ENCODE measurements at places on chromosomes 2 and 18.
A peak's percentile ranks its signal among the peaks of the same experiment; 100 is the strongest.

- DNase-seq = no peak
Measured at GRCh38 chr2:204114295-204115136, 178.0 kb downstream of the ICOS start.

DNA sequence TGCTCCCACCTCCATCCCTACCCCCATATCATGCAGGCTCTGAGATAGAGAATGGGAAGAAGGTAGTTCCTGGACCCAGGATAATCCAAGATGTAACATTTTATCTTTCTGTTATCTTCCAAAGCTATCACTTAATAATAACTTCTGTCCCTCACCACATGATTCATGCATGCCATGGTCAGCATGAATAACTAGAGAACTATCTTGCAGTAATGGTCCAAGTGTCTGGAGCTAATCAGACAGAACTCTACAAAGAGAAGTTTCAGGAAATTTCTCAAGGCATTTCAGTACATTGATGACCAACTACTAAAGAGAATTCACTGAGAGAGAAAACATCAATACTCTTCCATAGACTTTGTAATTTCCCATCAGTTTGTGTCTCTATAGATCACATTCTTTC is 1469.7 kb upstream of the PIK3C3 start:
- peak; percentile 30 for DNase-seq

GRCh38 chr2:223563462-223563861 is 38.7 kb downstream of the SCG2 start:
- peak; percentile 48 for DNase-seq

DNA sequence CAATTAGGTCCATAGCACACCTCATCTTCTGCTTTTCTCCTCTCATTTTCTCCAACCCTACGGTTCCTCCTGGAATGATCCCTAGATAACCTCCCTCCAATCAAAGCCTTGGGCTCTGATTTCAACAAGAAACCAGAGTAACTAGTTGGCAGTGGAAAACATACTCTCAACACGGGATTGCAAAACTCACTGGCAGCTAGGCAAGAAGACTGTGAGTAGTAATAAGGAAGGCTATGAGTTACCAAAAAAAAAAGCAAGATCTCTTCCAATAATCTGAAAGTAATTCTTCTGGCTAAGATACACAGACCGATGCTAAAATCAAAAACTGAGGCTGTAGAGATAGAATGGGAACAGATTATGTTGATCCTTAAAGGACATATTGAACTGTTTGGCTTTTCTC is 28.4 kb upstream of the CCDC102B start:
- DNase-seq = peak; percentile 76

DNA sequence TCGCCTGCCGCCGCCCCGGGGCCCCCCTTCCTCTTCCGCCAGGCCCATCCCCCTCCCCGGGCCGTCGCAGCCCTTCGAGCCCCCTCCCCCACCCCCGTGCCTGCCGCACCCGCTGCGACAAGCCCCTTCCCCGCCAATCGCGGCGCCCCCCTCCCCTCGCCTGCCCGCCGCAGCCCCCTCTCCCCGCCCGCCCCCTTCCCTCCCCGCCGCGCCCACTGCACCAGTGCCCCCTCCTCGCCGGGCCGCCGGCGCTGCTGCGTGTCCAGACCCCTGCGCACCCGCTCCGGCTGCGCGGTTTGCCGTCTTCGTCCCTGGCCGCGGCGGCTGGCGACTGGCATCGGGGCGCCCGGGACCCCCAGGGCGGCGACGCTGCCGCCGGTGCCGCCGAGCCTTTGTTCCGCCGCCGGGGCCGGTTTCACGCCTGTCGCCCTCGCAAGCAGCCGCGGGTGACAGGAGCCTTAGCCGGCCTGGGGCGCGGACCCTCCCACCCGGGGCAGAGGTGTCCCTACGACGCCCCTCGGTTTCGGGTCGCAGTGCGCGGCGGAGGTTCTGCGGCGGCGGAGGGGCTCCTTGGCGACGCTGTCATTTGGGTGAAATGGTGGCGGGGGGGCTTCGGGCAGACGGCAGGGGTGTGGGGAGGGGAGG is 18.1 kb downstream of the GPC1 start:
- DNase-seq = no peak

GRCh38 chr2:173979751-173980351 is 14.7 kb upstream of the SP3 start:
- DNase-seq = peak; percentile 70

DNA sequence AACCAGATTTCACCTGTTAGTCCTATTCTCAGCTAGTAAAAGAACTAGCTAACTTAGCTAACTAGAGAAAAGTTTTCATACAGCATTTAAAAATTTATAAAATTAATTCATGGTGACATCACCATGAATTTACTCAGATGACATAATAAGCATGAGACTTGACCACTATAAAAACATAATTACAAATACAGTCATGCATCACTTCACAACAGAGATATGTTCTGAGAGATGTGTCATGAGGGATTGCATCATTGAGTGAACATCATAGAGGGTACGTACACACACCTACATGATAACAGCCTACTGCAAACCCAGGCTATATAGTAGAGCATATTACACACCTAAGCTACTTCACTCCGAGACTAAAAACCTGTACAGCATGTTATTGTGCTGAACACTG is 481.3 kb upstream of the CHAC2 start:
- DNase-seq = no peak

DNA sequence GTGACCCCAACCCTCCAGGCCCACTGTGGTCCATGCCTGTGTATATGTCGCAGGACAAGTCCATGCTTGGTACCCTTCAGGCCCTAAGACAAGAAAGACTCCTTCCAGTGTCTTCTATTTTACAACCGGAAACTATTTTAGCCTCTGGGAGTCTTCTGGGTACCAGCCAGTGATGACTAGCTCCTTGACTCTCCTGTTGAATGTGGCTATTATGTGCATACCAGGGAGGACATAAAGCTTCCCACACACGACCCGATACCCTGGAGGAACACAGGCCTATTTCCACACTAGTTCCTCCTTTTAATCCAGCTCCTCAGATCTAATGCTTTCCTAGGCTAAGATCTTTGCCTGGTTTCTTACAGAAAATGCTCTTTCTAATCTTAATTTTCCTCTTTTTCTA is 178.1 kb downstream of the NCKAP5 start:
- peak; percentile 68 for DNase-seq

DNA sequence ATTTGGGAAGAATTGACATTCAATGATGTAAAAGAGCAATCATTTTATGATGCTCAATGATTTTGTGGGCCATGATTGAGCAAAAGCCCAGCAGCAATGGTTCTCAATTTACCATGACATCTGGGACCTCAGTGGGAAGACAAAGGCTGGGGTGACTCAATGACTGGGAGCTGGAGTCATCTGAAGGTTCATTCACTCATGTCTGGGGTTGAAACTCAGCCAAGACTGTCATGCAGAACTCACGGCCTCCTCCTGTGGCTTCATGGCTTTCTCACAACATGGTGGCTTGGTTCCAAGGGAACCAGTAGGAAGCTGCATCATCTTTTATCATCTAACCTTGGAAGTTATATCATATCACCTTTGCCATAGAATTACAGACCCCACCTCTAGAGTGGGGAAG is 45.1 kb upstream of the CD226 start:
- peak; percentile 35 for DNase-seq

GRCh38 chr2:14752295-14752694 is 119.8 kb downstream of the LRATD1 start:
- no peak for DNase-seq

DNA sequence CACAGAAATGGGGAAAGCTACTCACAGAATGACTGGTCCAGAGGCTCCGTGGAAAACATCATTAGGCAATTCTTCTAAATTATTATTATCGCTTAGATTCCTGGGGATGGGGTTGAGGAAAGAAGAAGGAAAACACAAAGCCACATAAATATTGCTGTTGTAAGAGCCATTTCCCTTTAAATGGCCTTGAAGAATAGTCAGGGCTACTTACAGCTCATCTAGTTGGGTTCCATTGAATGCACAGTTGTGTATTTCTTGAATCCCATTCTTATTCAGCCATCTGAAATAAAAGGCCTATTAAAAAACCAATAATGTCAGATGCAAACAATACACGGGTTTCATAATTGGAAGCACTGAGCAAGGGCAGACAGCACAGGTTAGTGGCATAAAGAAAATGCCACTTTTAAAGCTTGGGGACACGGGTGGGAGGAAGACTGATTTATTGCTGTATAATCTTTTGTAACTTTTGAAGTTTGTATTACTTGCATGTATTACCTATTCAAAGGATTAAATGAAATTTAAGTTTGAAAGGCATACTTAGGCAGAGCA is 171.4 kb downstream of the FSHR start:
- DNase-seq = no peak

DNA sequence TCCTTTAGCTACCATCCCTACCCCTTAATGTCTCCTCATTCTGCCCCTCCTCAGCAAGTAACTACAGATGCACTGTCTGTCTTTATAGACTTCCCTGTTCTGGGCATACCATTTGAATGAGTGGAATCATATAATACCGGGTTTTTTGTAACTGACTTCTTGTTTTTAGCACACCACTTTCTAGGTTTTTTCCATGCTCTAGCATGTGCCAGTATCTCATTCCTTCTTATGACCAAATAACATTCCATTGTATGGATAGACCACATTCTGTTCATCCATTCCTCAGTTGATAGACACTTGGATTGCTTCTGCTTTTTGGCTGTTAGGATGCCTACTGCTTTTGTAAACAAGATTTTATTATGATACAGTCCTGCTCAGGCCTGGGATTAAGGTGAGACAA is 154.7 kb downstream of the TSN start:
- peak; percentile 61 for DNase-seq

DNA sequence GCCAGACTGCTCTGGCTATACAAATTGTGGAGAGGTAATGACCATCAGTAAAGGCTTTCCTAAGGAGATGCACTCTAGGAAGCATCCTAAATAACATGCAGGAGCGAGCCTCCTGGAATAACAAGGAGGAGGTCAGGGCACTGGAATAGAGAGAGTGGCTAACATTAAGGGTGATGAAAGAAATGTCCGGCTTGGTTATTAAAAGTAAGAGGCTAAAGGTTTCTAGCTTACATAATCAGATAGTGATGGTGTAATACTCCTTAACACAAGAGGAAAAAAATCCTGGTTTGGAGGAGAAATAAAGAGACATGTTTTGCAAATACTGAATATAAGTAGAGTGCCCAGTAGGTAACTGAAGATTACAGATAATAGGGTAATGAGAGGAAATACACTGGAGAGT is 365.7 kb downstream of the ZEB2 start:
- DNase-seq = peak; percentile 16

- no peak for DNase-seq
Measured at GRCh38 chr2:120499784-120500495, 154.0 kb downstream of the INHBB start.

DNA sequence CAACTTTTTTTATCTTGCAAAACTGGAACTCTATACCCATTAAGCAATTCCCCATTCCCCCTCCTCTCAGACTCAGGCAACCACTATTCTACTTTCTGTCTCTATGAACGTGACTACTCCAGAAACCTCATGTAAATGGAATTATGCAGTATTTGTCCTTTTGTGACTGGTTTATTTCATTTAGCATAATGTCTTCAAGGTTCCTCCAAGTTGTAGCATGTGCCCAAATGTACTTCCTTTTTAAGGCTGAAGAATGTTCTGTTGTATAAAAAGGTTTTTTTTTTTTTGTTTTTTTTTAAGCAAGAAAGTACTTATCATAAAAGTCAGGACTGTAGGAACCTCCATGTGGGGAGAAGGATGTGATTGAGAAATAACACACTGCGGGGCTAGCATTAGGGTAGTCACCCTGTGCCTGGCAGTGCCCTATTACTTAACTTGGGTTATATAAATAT is 262.9 kb upstream of the FBXO11 start:
- DNase-seq = no peak

- no peak for DNase-seq
Measured at GRCh38 chr18:75208836-75209128, 157 bp downstream of the PTGR3 start.

DNA sequence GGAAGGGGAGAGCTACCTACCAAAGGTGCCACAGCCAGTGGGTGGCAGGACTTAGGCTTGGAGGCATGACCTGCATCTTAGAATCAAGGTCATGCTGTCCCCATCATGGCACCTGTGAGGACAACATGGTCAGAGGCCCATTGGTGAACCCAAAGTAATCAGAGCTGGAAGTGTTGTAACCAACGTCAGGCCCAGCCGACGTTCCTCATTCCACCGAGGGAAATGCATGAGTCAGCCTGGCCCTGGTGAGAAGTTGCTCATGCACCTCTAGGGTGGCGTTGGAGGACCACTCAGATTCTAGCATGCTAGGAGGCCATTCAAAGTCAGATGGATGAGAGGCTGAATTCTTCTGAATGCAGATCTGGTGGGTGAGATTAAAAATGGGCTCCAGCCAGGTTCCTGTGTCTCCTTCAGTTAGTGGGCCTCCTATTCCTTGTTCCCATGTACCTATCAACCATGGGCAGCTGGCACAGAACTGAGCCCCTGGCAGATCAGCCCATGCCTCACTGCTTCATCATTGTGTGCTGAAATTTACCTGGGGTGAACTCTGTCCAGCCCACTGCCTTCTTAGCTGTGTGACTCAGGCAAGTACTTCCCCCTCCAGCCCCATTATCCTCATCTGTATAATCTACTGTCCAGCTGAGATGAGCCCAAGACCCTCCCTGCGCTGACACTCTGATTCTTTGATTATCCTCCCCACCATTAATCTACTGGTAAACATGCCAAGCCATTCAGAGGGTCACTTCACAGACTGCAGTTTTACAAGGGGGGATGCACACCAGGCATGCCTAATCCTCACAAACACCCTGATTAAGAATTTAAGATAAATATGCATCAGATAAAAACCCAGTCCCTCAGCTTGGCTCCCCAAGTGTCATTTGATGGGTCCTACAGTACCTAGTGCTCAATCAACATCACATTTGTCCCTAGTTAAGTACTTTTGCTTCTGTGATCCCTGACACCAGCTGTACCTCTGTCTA is 14.0 kb downstream of the SLC14A2 start:
- peak; percentile 40 for DNase-seq

GRCh38 chr18:5455674-5456073 is 88.1 kb downstream of the EPB41L3 start:
- peak; percentile 40 for DNase-seq

DNA sequence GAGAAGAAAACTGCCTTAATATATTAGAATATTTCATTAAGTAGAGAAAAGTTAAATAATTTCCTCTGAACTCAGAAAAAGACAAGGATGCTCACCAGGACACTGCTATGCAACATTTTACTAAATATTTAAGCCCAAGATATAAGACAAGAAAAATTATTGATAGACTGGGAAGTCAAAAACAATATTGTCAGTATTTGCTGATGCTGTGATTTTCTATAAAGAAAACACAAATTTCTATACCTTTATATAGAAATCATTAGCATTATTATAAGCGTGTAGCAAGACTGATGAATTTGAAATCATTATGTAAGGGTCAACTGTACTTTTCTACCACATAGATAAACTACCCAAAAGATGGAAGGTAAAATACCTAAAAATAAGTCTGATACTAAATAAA is 451.0 kb downstream of the RNF144A start:
- no peak for DNase-seq

DNA sequence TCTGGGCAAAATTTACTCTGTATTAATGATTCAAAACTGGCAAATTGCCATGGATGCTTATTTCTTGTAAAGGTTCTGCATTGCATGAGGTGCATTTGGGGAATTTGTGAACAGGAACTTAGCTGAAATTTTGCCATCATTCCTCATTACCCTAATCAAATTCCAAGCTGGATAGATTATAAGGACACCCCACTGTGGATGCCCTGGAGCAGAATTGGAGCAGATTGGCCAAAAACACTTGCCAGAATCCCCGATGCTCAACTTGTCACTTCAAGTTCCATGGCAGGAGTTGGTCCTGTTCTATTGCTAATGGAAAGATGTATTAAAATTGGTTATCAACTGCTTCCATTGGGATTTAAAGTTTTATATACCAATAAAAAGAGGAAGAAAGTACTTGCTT is 237.9 kb downstream of the CCDC102B start:
- DNase-seq = no peak
